ENCODE measurements at places on chromosomes 16 and 17. TPM values are rescaled to one million over a fixed set of nuclear protein-coding genes. Genes with fewer than 3 reads are reported as not detected.

DNA sequence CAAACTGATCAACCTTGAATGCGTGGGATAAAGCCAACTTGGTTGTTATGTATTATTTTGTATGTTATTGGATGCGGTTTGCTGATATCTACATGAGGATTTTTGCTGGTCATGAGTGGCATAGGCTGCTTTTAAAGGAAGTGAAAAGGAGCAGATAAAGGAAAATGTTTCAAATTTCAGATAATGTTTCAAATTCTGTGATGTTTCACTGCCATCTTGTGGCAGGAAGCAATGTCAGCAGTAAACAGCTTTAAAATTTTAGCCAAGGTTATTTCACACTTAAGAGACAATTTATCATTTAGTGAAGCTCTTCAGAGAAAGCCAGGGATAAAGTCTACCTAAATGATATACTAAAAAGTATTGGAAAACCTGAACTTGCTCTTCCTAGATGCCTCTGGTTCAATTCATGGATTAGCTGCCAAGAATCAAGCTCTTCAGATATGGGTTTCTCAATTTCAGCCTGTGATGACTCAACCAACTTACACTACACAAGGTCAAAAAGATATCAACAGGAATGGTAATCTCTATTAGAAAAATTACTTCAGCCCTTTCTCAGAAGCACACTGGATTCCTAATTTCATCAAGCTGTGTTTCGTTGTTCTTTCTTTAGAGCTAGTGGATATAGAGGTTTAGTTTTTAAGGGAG, 136.0 kb upstream of the C17orf78 start:
- H3K27me3 ChIP-seq: no peaks in the 10 kb centered on the region
- DNase-seq: peak; percentile 60
- no peak overlapping the region for H3K27ac ChIP-seq
- peaks cover 32% of the 10 kb centered on the region for H3K36me3 ChIP-seq
- H3K4me1 ChIP-seq: no peaks in the 10 kb centered on the region

DNA sequence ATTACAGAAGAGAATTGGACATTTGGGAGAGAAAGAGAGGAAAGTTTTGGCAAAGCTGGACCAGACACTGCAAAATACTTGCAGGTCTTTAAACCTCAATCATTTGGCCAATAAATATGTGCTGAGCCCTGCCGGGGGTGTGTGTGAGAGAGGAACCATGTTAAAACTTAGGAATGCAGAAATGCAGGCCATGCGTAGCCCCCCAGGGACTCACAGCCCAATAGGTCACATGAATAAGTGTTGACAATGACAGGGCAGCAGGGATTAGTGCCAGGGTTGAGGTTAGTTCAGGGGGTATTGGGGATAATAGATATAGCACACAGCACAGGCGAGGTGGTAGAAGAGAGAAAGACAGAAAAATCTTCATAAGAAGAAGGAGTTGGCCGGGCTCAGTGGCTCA, 113.3 kb upstream of the ADAMTS18 start:
- H3K27ac ChIP-seq: no peak overlapping the region
- no peaks in the 10 kb centered on the region for H3K27me3 ChIP-seq
- H3K4me3 ChIP-seq: no peak overlapping the region
- no peaks in the 10 kb centered on the region for H3K36me3 ChIP-seq

DNA sequence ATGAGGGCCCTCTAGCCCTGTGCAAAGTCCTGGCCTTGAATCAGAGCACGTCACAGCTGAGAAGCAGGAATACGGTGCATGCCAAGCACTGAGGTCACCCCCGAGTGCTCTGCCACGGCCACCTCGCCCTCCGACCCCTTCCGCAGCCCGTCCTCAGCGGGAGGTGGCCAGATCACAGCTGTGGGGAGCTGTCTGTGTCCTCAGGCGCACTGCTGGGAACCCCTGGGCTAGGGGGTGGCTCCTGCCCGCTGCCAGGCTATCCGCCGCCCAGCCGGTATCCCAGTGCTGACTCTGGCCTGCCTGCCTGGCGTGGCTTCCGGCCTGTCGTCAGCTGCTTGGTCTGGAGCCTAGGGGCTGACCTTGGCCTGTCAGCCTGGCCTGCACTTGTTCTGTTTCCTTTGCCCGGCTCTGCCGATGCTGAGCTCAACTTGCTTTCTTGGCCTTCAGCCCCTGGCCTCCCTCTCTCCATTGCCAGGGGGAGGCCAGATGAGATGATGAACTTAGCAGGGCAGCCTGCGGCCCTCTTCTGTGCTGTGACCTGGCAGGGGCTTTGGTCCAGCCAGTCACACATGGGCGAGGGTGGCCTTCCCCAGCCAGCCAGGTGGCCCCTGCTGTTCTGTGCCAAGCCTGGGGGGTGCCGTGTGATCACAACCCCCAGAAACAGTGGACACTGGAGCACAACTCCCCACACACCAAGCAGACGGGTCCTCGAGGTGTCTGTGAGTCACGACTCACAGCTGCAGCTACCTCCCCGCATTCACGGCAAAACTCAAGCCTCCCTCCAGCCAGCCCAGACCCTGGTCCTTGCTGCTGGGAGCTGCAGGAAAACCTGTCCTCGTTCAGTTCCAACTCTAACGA, 77.3 kb downstream of the ZDHHC7 start:
- no peak for DNase-seq
- no peak overlapping the region for H3K4me3 ChIP-seq

- no peak for DNase-seq
- no peak overlapping the region for H3K4me3 ChIP-seq
- H3K4me1 ChIP-seq: no peaks in the 10 kb centered on the region
- H3K27me3 ChIP-seq: no peaks in the 10 kb centered on the region
- H3K36me3 ChIP-seq: no peaks in the 10 kb centered on the region
Measured at GRCh38 chr17:32792207-32792606, 84.7 kb downstream of the MYO1D start.

DNA sequence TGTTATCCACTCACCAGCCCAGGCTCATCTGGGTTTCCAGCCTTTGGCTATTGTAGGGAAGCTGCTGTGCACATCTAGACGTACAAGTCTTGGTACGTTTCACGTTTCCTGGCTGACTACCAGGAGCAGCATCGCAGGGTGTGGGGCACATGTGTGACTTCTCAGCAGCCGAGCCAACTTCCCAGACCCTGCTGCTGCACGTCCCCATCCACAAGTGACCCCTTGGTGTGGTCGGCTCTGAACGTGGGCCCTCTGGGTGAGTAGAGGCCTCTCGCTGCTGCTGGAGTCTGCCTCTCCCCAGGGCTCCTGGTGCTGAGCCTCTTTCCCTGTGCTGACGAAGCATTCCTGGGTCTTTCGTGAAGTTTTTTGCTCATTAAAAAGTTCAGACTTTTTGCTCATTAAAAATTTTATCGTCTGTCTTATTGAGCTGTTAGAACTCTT, 70.2 kb upstream of the ZNF750 start:
- H3K36me3 ChIP-seq: peaks cover 44% of the 10 kb centered on the region
- H3K4me1 ChIP-seq: no peaks in the 10 kb centered on the region
- no peak overlapping the region for H3K27ac ChIP-seq
- peak; percentile 55 for DNase-seq
- no peak overlapping the region for H3K4me3 ChIP-seq

- no peak for DNase-seq
- no peaks in the 10 kb centered on the region for H3K27me3 ChIP-seq
- H3K27ac ChIP-seq: no peak overlapping the region
- peaks cover 9% of the 10 kb centered on the region for H3K4me1 ChIP-seq
Measured at GRCh38 chr17:39198186-39198566, 707 bp upstream of the CACNB1 start.

DNA sequence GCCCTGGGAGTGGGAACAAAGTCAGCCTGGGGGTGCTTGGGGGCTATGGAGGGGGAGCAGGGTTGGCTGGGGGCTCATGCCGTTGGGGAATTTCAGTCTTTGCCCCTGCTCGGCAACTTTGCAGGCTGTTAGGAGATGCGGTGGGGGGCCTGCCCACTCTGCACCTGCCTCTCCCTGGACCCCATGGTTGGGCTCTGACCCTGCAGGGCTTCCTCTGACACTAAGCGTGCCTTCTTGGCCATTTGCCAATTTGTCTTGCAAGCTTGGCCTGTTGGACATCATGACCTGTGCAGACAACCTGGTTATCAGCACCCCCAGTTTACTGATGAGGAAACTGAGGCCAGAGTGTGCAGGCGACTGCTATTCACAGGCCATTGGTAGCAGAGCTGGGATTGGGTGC, 14.6 kb downstream of the ADCY7 start:
- H3K36me3 ChIP-seq: no peaks in the 10 kb centered on the region
- DNase-seq: no peak
- H3K4me1 ChIP-seq: peaks cover 22% of the 10 kb centered on the region
- no peak overlapping the region for H3K4me3 ChIP-seq
- H3K27me3 ChIP-seq: no peaks in the 10 kb centered on the region

DNA sequence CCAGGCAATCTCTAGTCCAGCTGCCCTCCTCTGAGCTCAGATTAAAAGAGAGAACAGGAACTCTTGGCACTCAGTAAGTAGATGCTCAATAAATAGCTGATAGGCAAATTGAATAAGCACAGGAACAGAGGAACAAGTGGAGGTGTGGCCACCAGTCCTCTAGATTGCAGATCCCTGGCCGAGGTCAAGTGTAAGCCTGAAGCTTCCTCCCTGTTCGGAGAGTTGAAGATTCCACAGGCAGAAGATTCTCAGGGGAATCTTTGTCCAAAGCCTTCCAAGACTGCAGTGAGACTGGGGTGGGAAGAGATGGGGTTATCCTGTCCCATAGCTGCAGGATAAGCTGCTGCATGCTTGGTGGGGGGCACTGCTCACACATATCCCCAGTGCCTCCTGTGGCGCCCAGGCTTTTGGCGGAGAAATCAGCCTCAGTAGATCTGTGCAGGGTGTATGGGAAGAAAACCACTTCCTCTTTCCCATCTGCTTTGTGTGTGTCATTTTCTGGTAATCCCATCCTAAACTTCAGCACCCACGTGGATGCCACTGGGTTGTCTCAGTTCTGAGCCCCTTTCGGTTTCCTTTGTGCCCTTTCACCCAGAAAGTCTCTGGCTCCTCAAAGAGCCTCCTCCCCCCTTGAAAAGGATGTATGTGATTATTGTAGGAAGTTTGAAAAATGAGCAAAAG, 12.1 kb downstream of the CD300A start:
- H3K27ac ChIP-seq: no peak overlapping the region
- H3K4me1 ChIP-seq: no peaks in the 10 kb centered on the region
- peaks cover 3% of the 10 kb centered on the region for H3K27me3 ChIP-seq
- peak; percentile 20 for DNase-seq

DNA sequence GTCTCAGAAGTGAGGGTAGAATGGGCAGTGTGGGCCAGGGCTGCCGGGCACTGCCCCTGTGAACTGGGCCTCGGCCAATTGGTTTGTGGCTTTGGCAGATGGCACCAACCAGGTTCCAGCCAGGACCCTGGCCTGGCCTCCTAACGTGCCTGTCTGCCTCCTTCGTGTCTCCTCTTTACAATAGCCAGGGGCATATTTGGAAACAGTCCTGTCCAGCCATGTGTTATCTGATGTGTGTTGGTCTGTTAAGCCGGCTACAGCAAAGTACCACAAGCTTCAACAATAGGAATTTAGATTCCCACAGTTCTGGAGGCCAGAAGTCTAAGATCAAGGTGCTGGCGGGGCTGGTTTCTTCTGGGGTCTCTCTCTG, 14.6 kb downstream of the CRISPLD2 start:
- H3K36me3 ChIP-seq: no peaks in the 10 kb centered on the region
- H3K4me3 ChIP-seq: no peak overlapping the region
- H3K27me3 ChIP-seq: no peaks in the 10 kb centered on the region
- H3K4me1 ChIP-seq: peaks cover 7% of the 10 kb centered on the region
- no peak for DNase-seq
- H3K27ac ChIP-seq: no peak overlapping the region

- H3K4me1 ChIP-seq: no peaks in the 10 kb centered on the region
Measured at GRCh38 chr16:65394281-65394680, 272.4 kb upstream of the CDH11 start.

DNA sequence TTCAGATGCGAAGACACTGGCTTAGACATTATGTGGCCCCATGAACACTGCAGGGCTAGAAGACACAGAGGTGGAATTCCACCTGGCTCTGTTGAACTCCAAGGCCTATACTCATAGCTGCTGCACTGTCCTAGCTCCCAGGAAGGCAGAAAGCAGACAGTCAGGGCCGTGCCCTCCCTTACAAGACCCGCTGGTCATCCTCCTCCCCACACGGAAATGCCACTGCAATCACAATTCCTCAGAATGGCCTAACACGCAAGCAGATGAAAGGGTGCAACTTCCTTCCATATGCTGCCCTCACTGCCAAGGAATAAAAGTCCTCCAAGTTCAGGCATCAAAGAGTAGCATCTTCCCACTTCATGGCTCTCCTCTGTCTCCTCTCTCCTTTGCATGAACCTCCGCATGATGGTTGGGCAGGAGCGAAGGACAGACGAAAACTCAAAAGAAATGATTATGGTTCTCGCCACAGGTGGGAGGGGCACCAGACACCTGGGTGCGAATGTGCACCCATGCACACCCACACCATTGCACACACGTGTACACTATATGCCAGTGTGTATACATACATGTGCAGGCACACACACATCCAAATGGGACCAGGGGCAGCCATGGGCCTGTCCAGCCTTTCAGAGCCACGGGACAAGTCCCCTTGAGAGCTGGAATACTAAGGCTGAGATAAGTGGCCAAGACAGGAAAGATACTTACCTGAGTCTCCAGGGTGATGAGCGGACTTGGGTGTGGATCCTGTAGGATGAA, 113.3 kb downstream of the XYLT1 start:
- H3K4me1 ChIP-seq: peaks cover 10% of the 10 kb centered on the region
- no peaks in the 10 kb centered on the region for H3K36me3 ChIP-seq
- H3K27me3 ChIP-seq: no peaks in the 10 kb centered on the region
- H3K4me3 ChIP-seq: no peak overlapping the region
- no peak overlapping the region for H3K27ac ChIP-seq

KRT36 gene
- not detected for polyA plus RNA-seq

GRCh38 chr17:77859035-77859810, 99.3 kb upstream of the TNRC6C start:
- no peak overlapping the region for H3K4me3 ChIP-seq
- H3K27me3 ChIP-seq: no peaks in the 10 kb centered on the region

TUBG1 gene
- 31.1 TPM for polyA plus RNA-seq

GRCh38 chr17:48427598-48427997, 2.4 kb downstream of the SKAP1 start:
- H3K4me1 ChIP-seq: no peaks in the 10 kb centered on the region
- peaks cover 31% of the 10 kb centered on the region for H3K27me3 ChIP-seq
- no peak overlapping the region for H3K27ac ChIP-seq
- DNase-seq: peak; percentile 23

GRCh38 chr16:19105891-19106624, 7.7 kb upstream of the ITPRIPL2 start:
- no peaks in the 10 kb centered on the region for H3K27me3 ChIP-seq
- H3K4me3 ChIP-seq: no peak overlapping the region
- no peaks in the 10 kb centered on the region for H3K36me3 ChIP-seq
- peak; percentile 84 for DNase-seq

DNA sequence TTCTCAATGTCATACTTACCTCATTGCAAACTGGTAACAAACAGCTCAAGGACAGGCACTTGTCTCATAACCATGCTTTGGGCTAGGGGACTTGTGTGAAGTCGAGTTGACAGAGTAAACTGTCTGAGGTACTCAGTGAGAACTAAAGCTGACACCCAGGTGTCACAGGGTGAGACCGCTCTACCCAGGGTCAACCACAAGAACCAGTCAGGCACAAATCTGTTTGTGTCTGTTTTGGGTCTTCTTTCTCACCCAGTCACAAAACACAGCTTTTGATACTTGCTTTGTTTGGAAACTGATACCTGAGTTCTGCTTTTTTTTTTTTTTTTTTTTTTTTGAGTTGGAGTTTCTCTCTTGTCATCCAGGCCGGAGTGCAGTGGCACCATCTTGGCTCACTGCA, 161.1 kb downstream of the STX8 start:
- no peaks in the 10 kb centered on the region for H3K27me3 ChIP-seq
- DNase-seq: no peak
- H3K36me3 ChIP-seq: no peaks in the 10 kb centered on the region
- no peak overlapping the region for H3K27ac ChIP-seq

Measured in lung (tissue), 17 donors.